Germinal center (tissue), 1 donor: ENCODE measurements at places on chromosomes 3 and 15.
A peak's percentile ranks its signal among the peaks of the same experiment; 100 is the strongest.

DNA sequence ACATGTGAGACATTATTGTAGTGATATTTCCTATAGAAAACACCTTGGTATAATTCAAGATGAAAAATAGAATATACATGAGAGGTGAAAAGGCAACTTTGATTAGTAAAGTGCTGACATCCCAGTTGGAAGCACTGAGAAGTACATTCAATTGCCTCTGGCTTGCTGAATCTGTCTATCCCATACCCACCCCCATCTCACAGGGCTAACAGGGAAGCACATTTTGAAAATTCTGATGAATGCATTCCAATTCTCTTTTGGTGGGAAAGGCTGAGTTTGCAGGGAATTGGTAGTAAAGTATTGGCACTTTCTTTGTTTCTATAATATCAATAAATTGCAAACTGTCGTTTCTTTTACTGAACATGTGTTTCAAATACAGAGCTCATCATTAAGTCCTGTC, 122.9 kb downstream of the MBNL1 start:
- DNase-seq, result no peak

DNA sequence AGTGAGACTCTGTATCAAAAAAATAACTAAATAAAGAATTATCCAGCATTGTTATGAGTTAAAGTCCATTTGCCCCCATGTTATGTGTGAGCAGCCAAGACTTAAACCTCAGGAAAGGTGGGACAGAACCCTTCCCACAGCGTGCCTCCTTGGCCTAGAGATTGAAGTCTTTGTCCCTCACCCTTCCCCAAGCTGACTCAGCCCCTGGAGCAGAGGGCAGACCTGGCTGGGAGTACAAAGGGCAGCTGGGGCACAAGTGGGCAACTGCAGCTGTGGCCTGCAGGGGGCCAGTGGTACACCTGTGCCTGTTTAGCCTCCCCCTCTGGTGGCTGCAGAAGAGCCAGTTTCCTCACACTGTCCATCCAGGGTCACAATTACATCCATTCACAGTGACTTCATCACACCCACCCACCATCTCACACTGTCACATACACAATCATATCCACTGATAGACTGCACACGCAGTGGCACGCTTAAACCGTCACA, 940 bp upstream of the ACY1 start:
- DNase-seq, result peak; percentile 76

DNA sequence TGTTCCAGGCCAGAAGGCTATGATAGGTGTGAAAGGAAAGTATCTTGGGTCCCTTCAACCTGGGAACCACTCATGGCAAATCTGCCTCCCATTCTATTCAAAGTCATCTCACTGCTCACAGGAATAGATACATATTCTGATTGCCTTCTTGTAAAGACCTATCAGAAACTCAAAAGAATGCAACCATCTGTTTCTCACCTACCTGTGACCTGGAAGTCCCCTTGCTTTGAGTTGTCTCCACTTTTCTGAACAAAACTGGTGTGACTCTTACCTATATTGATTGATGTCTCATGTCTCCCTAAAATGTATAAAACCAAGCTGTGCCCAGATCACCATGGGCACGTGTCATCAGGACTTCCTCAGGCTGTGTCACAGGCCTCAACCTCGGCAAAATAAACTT, 1149.3 kb downstream of the NSUN3 start:
- DNase-seq, result no peak

DNA sequence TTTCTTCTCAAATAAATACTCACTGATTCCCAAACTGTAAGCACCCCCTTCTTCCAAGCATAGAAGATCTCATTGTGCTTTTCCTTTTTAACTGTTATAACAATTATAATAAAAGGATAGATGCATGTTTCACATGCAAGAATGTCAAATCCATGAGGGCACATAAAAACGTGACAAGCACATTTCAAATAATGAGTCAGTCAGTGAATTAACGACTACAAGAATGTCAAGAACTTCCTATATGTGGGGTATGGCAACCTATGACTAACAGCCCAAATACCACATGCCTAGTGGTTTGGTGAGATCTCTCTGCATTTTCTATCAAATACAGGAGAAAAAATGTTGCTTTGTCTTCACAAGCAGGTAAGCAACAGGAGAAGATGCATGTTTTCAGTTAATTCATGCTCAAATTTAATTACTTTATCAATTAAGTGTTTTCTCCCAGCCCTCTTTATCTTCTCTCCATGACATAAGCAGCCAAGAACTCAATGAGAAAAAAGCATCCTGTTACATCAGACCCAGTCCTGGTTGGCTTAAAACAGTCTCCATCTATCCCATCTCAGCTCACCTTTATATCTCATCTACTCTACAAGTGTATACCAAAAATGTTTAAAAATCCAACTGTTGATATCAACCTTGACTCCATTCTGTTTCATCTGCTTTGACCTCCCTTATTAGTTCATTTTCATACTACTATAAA, 181.5 kb upstream of the LMCD1 start:
- DNase-seq, result no peak

GRCh38 chr3:139689708-139690228, 12.0 kb upstream of the NMNAT3 start:
- DNase-seq, result no peak

DNA sequence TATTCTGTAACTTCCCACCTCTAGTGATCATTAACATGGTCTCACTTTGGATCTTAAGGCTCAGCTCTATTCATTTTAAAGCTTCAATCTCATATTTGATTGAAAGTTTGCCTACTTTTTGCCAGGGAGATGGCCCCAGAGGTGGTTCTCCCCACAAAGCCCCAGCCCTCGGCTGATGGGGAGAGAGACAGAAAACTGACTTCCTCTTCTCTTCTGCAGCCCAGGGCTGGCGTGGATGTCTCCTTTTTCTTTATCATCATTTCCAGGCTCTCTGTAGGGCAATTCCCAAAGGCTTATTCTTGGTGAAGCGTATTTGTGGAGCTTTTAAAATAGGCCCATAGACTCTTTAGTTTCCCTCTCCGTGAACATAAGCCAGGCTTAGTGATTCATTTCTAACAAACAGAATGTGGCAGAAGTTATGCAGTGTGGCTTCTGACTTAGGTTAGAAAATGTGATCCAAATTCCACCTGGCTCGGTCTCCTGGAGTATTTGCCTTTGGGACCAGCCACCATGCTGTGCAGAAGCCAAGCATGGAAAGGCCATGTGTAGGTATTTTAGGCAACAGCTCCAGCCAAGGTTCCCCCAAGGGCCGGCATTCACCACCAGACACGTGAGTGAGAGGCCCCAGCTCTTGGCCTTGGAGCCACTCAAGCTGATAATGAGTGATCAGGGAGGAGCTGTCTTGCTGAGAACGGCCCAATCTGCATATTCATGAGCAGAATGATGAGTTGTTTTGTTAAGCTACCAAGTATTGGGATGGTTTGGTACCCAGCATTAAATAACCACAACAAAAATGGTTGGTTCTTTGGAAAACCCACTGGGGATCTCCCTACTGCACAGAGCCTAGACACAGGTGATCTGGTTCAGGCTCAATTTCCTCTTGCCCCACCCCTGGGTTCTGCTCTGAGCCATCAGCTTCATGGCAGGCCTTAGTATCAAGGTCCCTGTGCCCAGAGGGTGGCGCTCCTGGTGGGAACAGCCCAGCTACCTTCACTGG, 353.2 kb upstream of the PROK2 start:
- peak; percentile 40 for DNase-seq

GRCh38 chr3:63067999-63068645, 192.9 kb upstream of the CADPS start:
- DNase-seq, result peak; percentile 18

DNA sequence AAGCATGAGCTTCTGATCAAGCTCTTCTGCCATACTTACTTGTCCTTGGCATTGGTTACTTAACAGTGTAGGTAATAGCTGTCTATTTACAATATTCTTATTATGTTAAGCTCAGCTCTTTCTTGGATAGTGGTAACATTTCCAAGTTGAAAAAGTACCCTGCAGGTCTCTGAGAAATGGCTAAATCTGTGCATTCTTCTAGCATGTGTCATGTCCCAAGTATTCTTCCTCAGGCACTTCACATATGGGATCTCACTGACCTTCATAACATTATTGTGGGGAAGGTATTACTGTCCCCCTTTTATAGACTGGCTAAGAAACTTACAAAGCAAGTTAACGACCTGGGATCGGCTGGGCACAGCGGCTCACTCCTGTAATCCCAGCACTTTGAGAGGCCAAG, 236.1 kb downstream of the RORA start:
- DNase-seq, result no peak

- DNase-seq, result peak; percentile 87
Measured at GRCh38 chr15:51077221-51078153, 17.2 kb downstream of the TNFAIP8L3 start.

DNA sequence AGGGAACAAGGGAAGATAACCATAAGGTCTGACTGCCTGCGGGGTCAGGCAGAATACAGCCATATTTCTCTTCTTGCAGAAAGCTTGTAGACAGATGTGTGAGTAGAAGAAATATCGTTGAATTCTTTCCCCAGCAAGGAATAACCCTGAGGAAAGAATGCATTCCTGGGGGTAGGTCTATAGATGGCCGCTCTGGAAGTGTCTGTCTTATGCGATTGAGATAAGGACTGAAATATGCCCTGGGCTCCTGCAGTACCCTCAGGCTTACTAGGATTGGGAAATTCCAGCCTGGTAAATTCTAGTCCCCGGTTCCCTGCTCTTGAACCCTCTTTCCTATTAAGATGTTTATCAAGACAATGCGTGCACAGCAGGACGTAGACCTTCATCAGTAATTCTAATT, 15.8 kb upstream of the SST start:
- DNase-seq, result no peak

GRCh38 chr3:81955878-81956277, 194.4 kb upstream of the GBE1 start:
- no peak for DNase-seq

GRCh38 chr15:64982472-64982871, 7.2 kb downstream of the SPG21 start:
- no peak for DNase-seq

DNA sequence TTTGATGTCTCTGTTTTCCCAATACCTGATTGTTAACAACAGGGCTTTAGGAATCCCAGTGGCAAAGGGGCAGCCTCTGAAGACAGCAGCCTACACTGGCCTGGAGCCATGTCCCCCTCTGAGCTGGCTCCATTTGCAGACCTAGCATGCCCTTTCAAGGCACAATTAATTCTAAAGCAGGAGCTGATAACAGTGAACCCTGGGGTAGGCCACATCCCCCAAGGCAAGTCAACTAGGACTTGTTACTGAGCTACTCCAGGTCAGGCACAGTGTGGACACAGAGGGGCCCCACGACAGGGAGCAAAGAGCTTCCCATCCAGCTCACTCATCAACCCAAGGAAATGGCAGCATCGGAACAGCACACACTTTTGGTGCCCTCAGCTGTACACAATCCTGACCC, 51.9 kb downstream of the SPSB4 start:
- DNase-seq, result no peak

DNA sequence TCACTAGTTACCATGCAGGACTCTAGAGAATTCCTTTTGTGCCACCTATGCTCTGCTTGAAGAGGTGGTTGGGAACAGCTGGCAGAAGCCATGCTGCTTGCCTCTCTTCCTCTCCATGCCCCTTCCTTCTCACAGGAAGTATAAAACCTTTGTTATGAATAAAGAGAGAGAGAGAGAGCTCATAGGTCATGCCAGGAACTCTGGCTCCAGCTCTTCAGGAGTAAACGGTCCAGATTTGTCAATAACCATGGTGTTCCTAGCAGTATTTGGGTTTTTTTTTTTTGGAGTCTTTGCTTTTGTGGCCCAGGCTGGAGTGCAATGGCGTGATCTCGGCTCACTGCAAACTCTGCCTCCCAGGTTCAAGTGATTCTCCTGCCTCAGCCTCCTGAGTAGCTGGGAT, 97.7 kb upstream of the SLC4A7 start:
- DNase-seq, result no peak

DNA sequence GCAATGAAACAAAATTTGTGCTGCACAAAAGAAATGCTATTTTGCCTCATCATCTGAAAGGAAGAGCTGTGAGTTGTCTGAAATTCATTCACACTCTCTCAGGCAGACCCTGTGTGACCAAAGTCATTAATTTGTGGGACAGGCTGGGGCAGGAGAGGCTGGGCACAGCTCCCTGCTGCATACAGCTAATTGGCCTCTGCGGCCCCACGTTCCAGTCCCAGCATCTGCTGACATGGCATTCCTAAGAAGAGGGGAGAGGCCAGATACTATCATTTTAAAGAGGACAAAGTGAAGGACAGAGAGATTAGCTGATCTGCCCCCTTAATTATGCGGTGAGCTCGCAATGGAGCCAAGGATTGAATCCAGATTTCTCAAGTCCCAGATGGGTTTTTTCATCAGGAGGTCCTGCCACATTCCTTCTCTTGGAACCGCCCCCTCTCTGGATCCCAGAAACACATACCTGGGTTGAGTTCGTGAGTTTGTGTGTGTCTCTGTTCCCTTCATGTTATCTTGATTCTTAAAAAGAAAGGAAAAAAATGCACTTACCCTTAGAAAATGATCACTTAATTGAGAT, 25.1 kb downstream of the POLR2M start:
- no peak for DNase-seq

DNA sequence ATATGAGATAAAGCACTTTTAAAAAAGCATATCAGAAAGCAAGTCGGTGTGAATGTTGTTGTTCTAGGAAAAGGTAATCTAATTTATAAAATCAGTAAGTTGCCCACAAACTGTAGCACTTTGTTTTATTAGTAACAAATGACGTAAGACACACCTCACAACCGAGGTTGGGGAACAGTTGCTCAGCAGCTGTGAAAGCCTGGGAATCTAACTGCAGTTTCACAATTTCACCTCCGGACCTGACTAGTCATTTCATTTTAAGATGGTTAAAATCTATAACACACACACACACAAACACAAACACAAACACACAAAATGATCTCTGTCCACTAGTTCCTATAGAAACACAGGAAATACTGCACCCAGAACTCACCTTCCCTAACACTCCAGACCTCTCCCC, 406.7 kb upstream of the NR2F2 start:
- DNase-seq, result no peak

GRCh38 chr3:14770591-14770990, 48.2 kb upstream of the FGD5 start:
- no peak for DNase-seq

- DNase-seq, result no peak
Measured at GRCh38 chr3:169675091-169675490, 11.6 kb upstream of the MECOM start.
